ENCODE measurements at places on chromosomes 6 and 20.

- DNase-seq, result no peak
Measured at GRCh38 chr20:1370548-1371110, 22.2 kb downstream of the FKBP1A start.

DNA sequence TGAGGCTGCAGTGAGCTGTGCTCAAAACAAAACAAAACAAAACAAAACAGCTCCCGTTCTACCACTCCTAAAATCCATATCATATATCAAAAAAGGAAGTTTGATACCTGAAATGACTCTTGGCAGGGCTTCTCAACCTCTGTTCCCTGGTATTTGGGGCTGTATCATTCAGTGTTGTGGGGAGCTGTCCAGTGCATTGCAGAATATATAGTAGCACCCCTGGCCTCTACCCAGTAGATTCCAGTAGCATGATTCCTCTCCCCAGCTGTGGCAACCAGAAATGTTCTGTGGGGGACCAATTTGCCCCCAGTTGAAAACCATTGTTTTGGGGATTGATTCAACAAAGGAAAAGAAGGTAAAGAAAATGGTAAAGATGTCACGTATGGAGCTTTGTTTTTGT lies 238.9 kb downstream of the PRL start:
- DNase-seq, result no peak

GRCh38 chr6:143465546-143465945 lies 14.9 kb downstream of the PEX3 start:
- DNase-seq, result no peak

DNA sequence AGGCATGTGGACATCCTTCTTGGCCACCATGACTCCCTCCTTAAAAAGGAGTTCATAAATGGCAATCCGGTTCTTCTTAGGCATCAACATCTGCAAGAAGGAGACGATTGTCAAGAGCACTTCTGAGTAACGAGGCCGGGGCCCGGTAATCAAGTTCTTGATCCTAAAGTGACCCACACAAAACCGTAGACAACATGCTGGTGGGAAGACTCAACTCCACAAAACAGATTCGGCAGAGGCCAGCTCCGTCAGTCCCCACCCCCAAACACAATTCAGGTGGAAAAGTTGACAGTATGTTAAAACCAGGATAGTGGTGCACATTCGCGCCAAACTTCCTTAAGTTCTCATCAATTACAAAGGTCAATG lies 754 bp downstream of the RPS10 start:
- DNase-seq, result no peak

- DNase-seq, result no peak
Measured at GRCh38 chr6:112258642-112259336, 4.4 kb upstream of the LAMA4 start.

- peak; percentile 65 for DNase-seq
Measured at GRCh38 chr6:14499841-14500240, 382.3 kb downstream of the CD83 start.

DNA sequence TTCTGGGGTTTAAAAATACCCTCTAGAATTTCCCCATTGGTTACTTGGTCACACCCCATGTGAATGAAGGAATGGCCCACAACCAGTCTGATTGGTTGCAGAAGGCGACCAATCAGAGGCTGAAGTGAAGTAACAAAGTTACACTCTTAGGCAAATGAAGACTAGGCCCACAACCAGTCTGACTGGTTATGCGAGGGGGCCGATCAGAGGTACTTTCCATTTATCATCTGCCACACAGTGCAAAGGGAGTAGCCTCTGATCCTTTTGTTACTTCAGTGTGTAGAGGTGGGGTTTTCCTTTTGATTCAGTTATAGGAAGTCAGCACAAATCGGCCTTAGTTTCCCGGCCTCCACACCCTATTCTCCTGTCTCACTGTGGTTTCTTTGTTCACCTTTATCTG lies 61.2 kb upstream of the SGK1 start:
- DNase-seq, result no peak

Data from AG04450 (cell line).